ENCODE measurements at places on chromosomes 1 and 21. TPM values are rescaled to one million over a fixed set of nuclear protein-coding genes. Genes with fewer than 3 reads are reported as not detected.

The FCRL1 gene
- total RNA-seq = 111 TPM

The PDC gene
- not detected for total RNA-seq

- no peaks in the 10 kb centered on the region for H3K4me1 ChIP-seq
- H3K36me3 ChIP-seq = no peaks in the 10 kb centered on the region
- no peak overlapping the region for H3K27ac ChIP-seq
- H3K27me3 ChIP-seq = peaks cover 23% of the 10 kb centered on the region
Measured at GRCh38 chr1:199948587-199949280, 78.8 kb upstream of the NR5A2 start.

The SPRR2B gene
- not detected for total RNA-seq

- DNase-seq = no peak
- H3K4me3 ChIP-seq = no peak overlapping the region
- no peaks in the 10 kb centered on the region for H3K27me3 ChIP-seq
- peaks cover 43% of the 10 kb centered on the region for H3K4me1 ChIP-seq
- peak overlapping the region; percentile 77 for H3K27ac ChIP-seq
- H3K36me3 ChIP-seq = peaks cover 80% of the 10 kb centered on the region
Measured at GRCh38 chr1:36301220-36301619, 4.9 kb upstream of the SH3D21 start.

The DNAJC6 gene
- total RNA-seq = 0.67 TPM

The CLCA4 gene
- total RNA-seq = not detected

GRCh38 chr1:74425676-74426075, 86.7 kb downstream of the LRRC53 start:
- DNase-seq = no peak
- no peaks in the 10 kb centered on the region for H3K27me3 ChIP-seq
- no peaks in the 10 kb centered on the region for H3K36me3 ChIP-seq
- no peaks in the 10 kb centered on the region for H3K4me1 ChIP-seq

GRCh38 chr1:86998727-86999126, 84.3 kb downstream of the HS2ST1 start:
- H3K27me3 ChIP-seq = no peaks in the 10 kb centered on the region
- no peak overlapping the region for H3K27ac ChIP-seq
- H3K36me3 ChIP-seq = no peaks in the 10 kb centered on the region

DNA sequence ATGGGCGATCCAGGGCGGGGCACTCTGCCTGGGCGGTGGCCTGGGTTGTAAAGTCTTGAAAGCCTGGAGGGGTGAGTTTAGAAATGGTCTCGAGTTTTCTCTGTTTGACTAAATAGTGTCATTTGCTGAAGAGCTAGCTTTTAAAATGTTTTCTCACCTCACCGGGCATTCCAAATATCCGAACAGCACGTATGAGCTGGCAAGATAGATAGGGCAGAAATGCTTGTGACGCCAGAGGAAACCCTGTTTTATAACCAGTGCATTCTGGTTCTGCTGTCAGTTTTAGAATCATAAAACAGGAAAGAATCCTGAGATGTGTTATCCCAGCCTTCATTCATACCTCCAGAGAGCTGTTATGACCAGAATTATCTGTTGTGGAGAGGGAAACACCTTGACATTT, 725 bp downstream of the RTCA start:
- peaks cover 47% of the 10 kb centered on the region for H3K36me3 ChIP-seq
- H3K4me1 ChIP-seq = peaks cover 38% of the 10 kb centered on the region
- peak overlapping the region; percentile 100 for H3K4me3 ChIP-seq

GRCh38 chr1:29330856-29331255, 94.5 kb downstream of the PTPRU start:
- DNase-seq = no peak
- no peak overlapping the region for H3K4me3 ChIP-seq
- H3K36me3 ChIP-seq = no peaks in the 10 kb centered on the region
- H3K27me3 ChIP-seq = peaks cover 14% of the 10 kb centered on the region
- H3K27ac ChIP-seq = no peak overlapping the region

- DNase-seq = no peak
- H3K4me3 ChIP-seq = no peak overlapping the region
Measured at GRCh38 chr1:244084763-244085162, 33.7 kb downstream of the ZBTB18 start.

DNA sequence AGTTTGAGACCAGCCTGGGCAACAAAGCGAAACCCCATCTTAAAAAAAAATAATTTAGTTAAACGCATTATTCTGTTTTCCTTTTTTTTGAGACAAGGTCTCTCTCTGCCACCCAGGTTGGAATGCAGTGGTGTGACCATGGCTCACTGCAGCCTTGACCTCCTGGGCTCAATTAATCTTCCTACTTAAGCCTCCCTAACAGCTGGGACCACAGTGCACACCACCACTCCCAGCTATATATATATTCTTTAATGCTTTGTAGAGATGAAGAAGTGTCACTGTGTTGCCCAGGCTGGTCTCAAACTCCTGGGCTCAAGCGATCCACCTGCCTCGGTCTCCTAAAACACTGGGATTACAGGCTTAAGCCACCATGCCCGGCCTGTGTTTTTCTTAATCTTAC, 7.7 kb upstream of the KLF17 start:
- no peaks in the 10 kb centered on the region for H3K4me1 ChIP-seq
- peaks cover 10% of the 10 kb centered on the region for H3K27me3 ChIP-seq
- no peaks in the 10 kb centered on the region for H3K36me3 ChIP-seq
- DNase-seq = no peak
- H3K27ac ChIP-seq = no peak overlapping the region

- H3K4me1 ChIP-seq = no peaks in the 10 kb centered on the region
- no peak overlapping the region for H3K27ac ChIP-seq
- no peak for DNase-seq
- no peak overlapping the region for H3K4me3 ChIP-seq
Measured at GRCh38 chr1:49686107-49686506, 337.6 kb downstream of the AGBL4 start.

- DNase-seq = no peak
- no peaks in the 10 kb centered on the region for H3K36me3 ChIP-seq
- H3K4me3 ChIP-seq = no peak overlapping the region
Measured at GRCh38 chr1:172670791-172671190, 11.9 kb downstream of the FASLG start.

- no peaks in the 10 kb centered on the region for H3K4me1 ChIP-seq
- no peak overlapping the region for H3K27ac ChIP-seq
- H3K4me3 ChIP-seq = no peak overlapping the region
- H3K36me3 ChIP-seq = no peaks in the 10 kb centered on the region
- H3K27me3 ChIP-seq = peaks cover 3% of the 10 kb centered on the region
Measured at GRCh38 chr1:182304218-182304617, 87.4 kb downstream of the GLUL start.

The TMEM269 gene
- total RNA-seq = 0.31 TPM

DNA sequence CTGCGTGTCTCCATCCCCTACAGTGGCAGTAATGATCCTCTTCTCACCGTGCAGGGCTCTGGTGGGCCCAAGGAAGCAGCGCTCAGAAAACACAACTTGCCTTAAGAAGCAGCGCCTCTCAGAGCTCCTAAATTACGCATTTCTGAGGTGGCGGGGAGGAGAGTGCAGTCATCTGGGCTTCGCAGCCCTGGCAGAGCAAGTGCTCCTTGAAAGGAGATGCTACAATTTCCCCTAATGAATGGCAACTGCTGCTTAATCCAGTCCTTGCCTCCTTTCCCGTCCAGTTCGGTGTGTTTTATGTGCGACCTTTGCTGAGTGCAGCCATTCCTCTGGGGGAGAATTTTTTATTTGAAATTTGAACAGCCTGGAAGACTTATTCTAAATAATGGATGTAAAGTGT, 287.3 kb downstream of the PTPRU start:
- no peaks in the 10 kb centered on the region for H3K36me3 ChIP-seq
- H3K27me3 ChIP-seq = peaks cover 18% of the 10 kb centered on the region
- no peak overlapping the region for H3K27ac ChIP-seq
- DNase-seq = no peak

GRCh38 chr1:233523047-233523446, 90.9 kb upstream of the KCNK1 start:
- no peak overlapping the region for H3K4me3 ChIP-seq
- H3K4me1 ChIP-seq = no peaks in the 10 kb centered on the region
- no peaks in the 10 kb centered on the region for H3K27me3 ChIP-seq
- DNase-seq = no peak

GRCh38 chr1:62722796-62723195, 34.6 kb upstream of the DOCK7 start:
- peaks cover 12% of the 10 kb centered on the region for H3K4me1 ChIP-seq
- no peaks in the 10 kb centered on the region for H3K27me3 ChIP-seq
- H3K36me3 ChIP-seq = no peaks in the 10 kb centered on the region
- no peak overlapping the region for H3K27ac ChIP-seq
- H3K4me3 ChIP-seq = no peak overlapping the region

The NTMT2 gene
- total RNA-seq = not detected

The SH3D21 gene
- 9.9 TPM for total RNA-seq

GRCh38 chr1:18397641-18398040, 83.1 kb upstream of the KLHDC7A start:
- DNase-seq = no peak
- H3K27me3 ChIP-seq = peaks cover 11% of the 10 kb centered on the region
- no peak overlapping the region for H3K4me3 ChIP-seq
- H3K36me3 ChIP-seq = no peaks in the 10 kb centered on the region
- H3K4me1 ChIP-seq = no peaks in the 10 kb centered on the region
- no peak overlapping the region for H3K27ac ChIP-seq

- no peaks in the 10 kb centered on the region for H3K4me1 ChIP-seq
- H3K4me3 ChIP-seq = no peak overlapping the region
- DNase-seq = no peak
- no peaks in the 10 kb centered on the region for H3K36me3 ChIP-seq
- H3K27ac ChIP-seq = no peak overlapping the region
Measured at GRCh38 chr1:113247355-113247754, 143.0 kb upstream of the MAGI3 start.

The WNT3A gene
- total RNA-seq = not detected

GRCh38 chr1:164830628-164831027, 271.6 kb downstream of the PBX1 start:
- DNase-seq = no peak
- H3K4me1 ChIP-seq = no peaks in the 10 kb centered on the region
- no peak overlapping the region for H3K4me3 ChIP-seq
- no peaks in the 10 kb centered on the region for H3K27me3 ChIP-seq

GRCh38 chr1:58739856-58740466, 40.1 kb upstream of the MYSM1 start:
- H3K36me3 ChIP-seq = no peaks in the 10 kb centered on the region
- no peaks in the 10 kb centered on the region for H3K27me3 ChIP-seq
- no peak overlapping the region for H3K27ac ChIP-seq
- no peak for DNase-seq
- no peaks in the 10 kb centered on the region for H3K4me1 ChIP-seq

GRCh38 chr1:43256675-43257570, 12.9 kb upstream of the TMEM125 start:
- H3K4me3 ChIP-seq = no peak overlapping the region
- H3K4me1 ChIP-seq = no peaks in the 10 kb centered on the region
- H3K36me3 ChIP-seq = no peaks in the 10 kb centered on the region
- DNase-seq = no peak
- no peak overlapping the region for H3K27ac ChIP-seq

DNA sequence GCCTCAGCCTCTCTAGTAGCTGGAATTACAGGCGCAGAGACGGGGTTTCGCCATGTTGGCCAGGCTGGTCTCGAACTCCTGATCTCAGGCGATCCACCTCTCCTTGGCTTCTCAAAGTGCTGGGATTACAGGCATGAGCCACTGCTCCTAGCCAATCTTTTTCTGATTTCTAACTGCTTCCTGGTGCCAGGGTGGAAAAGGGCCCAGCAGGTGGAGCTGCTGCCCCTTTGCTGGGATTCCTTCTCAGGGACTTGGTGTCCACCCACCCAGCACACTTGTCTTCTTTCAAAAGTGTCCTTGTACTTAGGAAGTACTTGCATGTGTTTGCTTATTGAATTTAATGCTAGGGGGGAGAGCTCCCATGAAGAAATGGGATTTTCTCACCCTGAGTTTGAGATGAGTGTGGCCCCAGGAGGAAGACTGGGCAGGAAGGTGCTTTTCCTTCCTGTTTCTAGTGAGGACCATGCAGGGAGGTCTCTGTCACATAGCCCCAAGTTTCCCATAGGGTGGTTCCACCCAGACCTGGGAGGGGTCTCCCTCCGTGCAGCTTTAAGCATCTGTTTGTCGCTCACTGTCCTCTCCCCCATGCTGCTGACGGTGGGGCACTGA, 14.2 kb downstream of the UTP11 start:
- H3K36me3 ChIP-seq = peaks cover 37% of the 10 kb centered on the region
- DNase-seq = no peak
- peaks cover 39% of the 10 kb centered on the region for H3K4me1 ChIP-seq

GRCh38 chr1:46171351-46171750, 3.5 kb upstream of the TSPAN1 start:
- no peak overlapping the region for H3K4me3 ChIP-seq
- no peak overlapping the region for H3K27ac ChIP-seq
- peaks cover 4% of the 10 kb centered on the region for H3K27me3 ChIP-seq
- H3K36me3 ChIP-seq = no peaks in the 10 kb centered on the region
- no peak for DNase-seq
- peaks cover 25% of the 10 kb centered on the region for H3K4me1 ChIP-seq

The LAMB3 gene
- total RNA-seq = 0.35 TPM

DNA sequence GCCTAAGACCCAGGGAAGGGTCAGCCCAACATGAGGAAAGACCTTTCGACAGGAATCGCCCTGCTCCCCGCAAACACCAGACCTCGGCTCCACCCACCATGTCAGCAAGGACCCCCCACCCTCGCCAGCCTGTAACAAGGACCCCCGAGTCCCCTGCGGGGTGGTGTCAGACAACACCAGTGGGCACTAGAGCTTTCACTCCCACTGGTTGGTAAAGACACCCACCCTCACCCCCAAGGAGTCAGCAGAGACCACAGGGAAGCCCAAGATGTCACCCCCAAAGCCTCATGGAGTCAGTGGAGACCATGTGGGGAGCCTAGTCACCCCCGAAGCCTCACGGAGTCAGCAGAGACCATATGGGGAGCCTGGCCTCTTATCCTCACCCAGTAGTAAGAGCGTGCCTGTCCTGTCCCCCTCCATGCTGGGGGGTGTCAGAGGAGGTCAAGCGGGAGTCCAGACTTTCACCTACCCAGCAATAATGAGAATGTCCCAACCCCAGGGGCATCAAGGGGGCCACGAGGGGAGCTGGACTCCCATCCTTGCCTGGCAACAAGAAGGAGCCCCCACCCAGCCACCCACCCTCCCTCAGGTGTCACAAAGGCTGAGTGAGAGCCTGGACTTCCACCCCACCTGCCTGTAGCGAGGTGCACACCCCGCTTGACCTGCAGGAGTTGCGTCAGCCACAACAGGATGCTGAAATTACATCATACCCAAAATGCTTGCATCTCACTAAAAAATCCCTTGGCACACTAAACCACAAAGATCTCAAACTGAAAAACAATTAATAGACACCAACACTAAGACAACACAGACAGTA, 24.8 kb downstream of the SLC19A1 start:
- no peak overlapping the region for H3K4me3 ChIP-seq
- no peaks in the 10 kb centered on the region for H3K27me3 ChIP-seq
- no peak overlapping the region for H3K27ac ChIP-seq
- peaks cover 6% of the 10 kb centered on the region for H3K4me1 ChIP-seq
- no peak for DNase-seq

The PSRC1 gene
- total RNA-seq = not detected

The CRYBG2 gene
- 0.27 TPM for total RNA-seq
